ENCODE measurements at places on chromosomes 11 and 22. TPM values are rescaled to one million over a fixed set of nuclear protein-coding genes. Genes with fewer than 3 reads are reported as not detected.

The SEPTIN5 gene
- 11.2 TPM for total RNA-seq

The BDNF gene
- total RNA-seq, result 0.20 TPM

DNA sequence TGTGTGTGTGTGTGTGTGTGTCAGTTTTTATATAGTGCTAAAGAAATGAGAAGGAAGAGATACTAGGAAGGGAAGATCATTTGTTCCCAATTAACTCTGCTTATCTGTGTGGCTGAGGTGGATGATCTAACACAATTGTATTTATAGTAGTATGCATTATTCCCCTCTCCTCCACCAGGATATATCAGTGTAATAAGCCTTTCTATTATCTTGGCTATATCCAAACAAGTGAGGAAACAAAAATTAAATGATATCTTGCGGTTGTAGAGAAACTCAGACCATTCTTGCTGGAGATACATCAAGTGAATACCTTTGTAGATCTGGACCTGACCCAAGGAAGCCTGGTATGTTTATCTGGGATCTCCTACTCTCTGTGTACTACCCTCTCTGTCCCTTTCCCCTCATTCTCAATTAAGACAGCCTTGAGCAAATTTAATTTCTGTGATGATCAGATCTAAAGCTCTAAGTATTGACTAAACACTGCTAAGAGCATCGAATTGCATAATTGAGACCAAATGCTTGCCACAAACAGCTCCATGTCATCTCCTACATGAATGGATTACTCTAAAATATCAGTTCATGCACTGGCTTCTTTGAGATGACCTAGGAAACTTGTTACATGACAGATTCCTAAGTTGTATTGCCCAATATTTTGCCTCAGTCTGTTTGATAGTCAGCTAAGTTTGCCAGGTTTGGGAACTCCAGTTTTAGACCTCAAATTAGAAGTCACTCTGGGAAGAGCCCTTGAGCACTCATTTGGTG lies 185.3 kb upstream of the CTSC start:
- H3K4me3 ChIP-seq, result no peak overlapping the region
- no peak overlapping the region for H3K27ac ChIP-seq
- no peaks in the 10 kb centered on the region for H3K36me3 ChIP-seq
- no peak for DNase-seq

The UBASH3B gene
- 0.38 TPM for total RNA-seq
